ENCODE measurements at places on chromosomes 2 and 18. TPM values are rescaled to one million over a fixed set of nuclear protein-coding genes. Genes with fewer than 3 reads are reported as not detected.

DNA sequence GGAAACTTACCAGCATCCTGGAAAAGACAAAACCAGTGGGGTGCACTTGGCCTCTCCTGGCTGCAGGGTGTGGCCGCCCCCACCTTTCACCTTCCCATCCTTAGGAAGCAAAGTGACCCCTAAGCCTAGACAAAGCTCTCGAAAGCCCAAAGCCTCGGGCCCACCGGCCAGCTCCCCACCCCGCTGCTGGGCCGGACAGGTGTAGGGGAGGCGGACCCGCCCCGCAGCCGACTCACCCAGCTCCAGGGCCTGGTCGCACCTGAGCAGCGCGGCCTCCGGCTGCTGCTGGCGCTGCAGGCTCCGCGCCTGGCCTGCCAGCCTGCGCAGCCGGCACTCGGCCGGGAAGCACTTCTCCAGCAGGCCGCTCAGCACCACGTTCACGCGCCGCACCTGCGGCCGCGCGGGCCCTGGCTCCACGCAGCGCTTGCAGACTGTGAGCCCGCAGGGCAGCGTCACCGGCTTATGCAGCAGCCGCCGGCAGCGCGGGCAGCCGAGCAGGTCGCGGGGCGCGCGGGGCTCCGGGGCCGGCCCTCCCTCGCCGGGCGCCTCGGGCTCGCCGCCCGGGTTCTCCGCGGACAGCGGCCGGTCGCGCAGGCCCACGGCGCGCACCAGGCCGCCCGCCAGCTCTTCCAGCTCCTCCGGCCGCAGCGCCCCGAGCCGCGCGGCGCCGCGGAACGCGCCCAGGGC is 979 bp downstream of the LONRF2 start:
- peak; percentile 5 for DNase-seq

DNA sequence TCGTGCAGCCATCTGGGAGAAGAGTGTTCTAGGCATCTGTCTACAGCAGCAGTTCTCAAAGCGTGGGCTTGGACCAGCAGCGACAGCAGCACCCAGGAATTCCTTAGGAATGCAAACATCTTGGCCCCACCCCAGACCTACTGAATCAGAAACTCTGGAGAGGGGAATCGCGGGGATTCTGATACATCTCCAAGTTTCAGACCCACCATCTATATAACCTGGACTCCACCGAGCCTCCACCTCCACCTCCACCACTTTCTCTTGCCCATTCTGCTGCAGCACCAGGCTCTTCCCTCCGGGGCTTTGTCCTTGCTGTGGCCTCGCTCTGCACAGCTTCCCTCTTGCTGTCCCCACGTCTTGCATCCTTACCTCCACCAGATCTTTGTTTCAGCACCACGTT is 256.4 kb downstream of the BCL2 start:
- DNase-seq: no peak

DNA sequence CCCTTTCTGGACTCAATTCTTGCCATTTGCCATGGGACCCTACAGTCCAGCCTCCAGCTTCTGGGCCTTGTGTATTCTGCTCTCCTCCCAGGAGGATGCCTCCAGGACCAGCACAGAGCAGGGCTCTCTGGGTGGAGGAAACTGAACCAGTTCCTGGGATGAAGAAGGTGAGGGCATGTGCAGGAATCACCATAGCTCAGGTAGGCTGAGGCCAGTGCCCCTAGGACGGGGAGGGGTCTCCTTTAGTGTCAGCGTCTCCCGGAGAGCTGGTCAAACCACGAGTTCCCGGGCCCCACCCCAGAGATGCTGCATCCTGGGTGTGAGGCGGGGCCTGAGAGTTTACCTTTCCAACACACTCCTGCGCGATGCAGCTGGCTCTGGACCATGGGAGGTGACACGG is 5.8 kb upstream of the PRELID3A start:
- DNase-seq: no peak

DNA sequence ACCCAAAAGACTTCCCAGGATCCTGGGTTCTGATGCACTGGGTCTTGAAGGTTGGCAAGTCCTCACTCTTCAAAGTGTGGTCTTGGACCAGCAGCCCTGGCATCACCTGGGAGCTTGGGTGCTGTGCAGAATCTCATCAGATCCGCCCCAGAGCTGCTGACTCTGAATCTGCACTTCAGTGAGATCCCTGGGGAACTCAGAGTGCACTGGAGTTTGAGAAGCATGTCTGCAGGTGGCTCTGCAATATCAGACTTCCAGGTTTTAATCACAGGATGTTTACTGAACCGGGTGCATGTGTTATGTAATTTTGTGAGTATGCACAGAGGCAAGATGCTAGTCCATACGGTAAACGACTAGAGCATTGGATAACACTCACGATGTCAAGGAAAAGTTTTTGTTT is 58.0 kb upstream of the BOD1L2 start:
- no peak for DNase-seq

- no peak for DNase-seq
These were observed 73.1 kb downstream of the SPATS2L start for GRCh38 chr2:200379481-200380090.

- DNase-seq: no peak
These were observed 19.7 kb upstream of the EMILIN2 start for GRCh38 chr18:2827061-2827460.

DNA sequence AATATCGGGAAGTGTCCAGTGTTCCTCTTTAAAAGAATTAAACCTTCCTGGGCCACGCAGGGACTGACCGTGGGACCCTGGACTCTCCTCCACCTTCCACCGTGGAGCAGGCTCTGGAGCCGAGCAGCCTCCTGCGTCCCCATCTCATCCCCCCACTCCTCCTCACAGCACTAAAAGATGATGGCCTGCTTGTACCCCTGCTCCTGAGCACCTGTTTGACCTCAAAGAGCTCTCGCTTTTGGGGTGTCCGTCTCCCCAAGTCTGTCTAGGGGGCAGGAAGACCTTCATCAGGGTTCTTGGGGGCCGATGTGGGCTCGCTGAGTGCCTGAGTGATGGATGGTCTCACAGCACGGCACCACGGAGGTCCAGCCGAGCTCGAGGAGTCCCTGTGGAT is 1.2 kb upstream of the SDC1 start:
- DNase-seq: no peak

AKAIN1 gene
- polyA plus RNA-seq: not detected

FECH gene
- 9.1 TPM for polyA plus RNA-seq

TLX2 gene
- not detected for polyA plus RNA-seq

SLC1A4 gene
- polyA plus RNA-seq: 14.2 TPM

FSHR gene
- not detected for polyA plus RNA-seq

Measured in heart right ventricle (tissue), 16 donors.